Activated T-helper 2 cell treated with anti-CD3 and anti-CD28 coated beads, Interferon-gamma antibody, Interleukin-2, Interleukin-4, amounts not matched to agents 10 μg/mL and 5 μg/mL and 100 μg/mL, durations not matched to agents 14 hours and 24 hours and 36 hours (primary cell): ENCODE measurements at places on chromosomes 7 and 10. TPM values are rescaled to one million over a fixed set of nuclear protein-coding genes. Genes with fewer than 3 reads are reported as not detected.

FAM237B gene
- not detected in 2 replicates for total RNA-seq

NRP1 gene
- total RNA-seq, result 6.1 and 6.6 TPM in 2 replicates

SORCS1 gene
- total RNA-seq, result 0.09 and 0.21 TPM in 2 replicates

COL1A2 gene
- total RNA-seq, result 1.4 and 1.5 TPM in 2 replicates

NCF1 gene
- 0.52 and 0.90 TPM in 2 replicates for total RNA-seq

EN2 gene
- total RNA-seq, result not detected in 2 replicates

YKT6 gene
- 73.1 and 76.4 TPM in 2 replicates for total RNA-seq

LIPM gene
- not detected in 2 replicates for total RNA-seq

DOCK4 gene
- 0.41 and 0.64 TPM in 2 replicates for total RNA-seq

FAM53B gene
- total RNA-seq, result 18.1 and 19.3 TPM in 2 replicates

VSTM4 gene
- 0.53 and 0.57 TPM in 2 replicates for total RNA-seq

ZDHHC16 gene
- 41.4 and 52.9 TPM in 2 replicates for total RNA-seq

PNLIPRP2 gene
- not detected in 2 replicates for total RNA-seq

FZD8 gene
- 1.0 and 1.1 TPM in 2 replicates for total RNA-seq

GRCh38 chr7:151925446-151926335 is 30.6 kb upstream of the GALNTL5 start:
- H3K27ac ChIP-seq, result no peak overlapping the region
- H3K4me1 ChIP-seq, result peaks cover 5% of the 10 kb centered on the region
- no peak for DNase-seq
- no peak overlapping the region for H3K4me3 ChIP-seq
- peaks cover 4% of the 10 kb centered on the region for H3K27me3 ChIP-seq

DNA sequence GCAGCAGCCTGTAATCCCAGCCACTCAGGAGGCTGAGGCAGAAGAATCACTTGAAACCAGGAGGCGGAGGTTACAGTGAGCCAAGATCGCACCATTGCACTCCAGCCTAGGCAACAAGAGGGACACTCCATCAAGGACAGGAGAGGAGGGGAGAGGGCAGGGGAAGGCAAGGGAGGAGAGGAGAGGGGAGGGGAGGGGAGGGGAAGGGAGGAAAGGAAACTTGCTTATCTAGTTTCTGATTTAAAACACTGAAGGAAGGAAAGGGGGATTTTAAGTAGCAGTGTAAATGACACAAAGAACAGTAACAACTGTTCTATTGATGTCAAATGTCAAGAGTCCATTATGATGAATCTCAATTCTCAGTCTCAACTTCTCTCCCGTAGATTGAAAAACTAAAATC is 43.7 kb downstream of the SRPK2 start:
- H3K36me3 ChIP-seq, result no peaks in the 10 kb centered on the region
- DNase-seq, result no peak
- no peaks in the 10 kb centered on the region for H3K27me3 ChIP-seq
- peaks cover 34% of the 10 kb centered on the region for H3K4me1 ChIP-seq

DNA sequence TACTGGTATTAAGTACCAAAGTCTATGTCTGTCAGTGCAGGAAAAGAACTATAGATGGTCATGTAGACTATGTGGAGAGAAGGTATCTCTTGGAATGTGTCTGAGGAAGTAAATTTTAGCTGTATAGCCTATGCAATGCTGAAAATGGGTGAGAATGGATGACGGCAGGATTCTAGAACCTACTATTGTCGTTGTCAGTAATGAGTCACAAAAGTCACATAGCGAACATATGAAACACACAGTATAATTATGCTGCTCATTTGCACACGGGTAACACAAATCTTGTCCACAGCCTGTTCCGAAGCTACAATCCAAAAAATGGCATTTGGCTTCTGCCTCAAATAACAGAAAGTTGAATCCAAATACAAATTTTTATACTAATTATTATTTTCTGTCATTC is 33.6 kb upstream of the KMT2E start:
- no peak for DNase-seq
- H3K36me3 ChIP-seq, result peaks cover 52% of the 10 kb centered on the region
- H3K27me3 ChIP-seq, result no peaks in the 10 kb centered on the region
- H3K4me3 ChIP-seq, result no peak overlapping the region
- H3K4me1 ChIP-seq, result peaks cover 59% of the 10 kb centered on the region

DNA sequence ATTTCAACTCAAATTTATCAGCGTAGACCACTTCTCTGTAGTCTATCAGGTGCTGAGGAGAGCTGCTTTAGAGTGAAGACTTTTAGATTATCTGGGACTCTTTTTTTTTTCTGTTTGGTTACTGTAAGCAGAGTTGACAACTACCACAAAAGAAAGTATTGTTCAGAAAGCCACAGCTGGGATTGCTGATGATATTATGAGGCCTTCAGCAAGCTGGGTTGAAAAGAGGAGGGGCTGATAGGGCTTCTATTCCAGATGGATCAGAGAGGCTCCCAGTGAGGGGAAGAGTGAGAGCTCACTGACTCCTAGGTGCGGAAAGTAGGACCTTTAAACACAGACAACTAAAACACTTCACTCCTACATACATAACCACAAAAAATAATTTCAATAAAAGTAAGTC is 188.5 kb upstream of the FERD3L start:
- H3K27me3 ChIP-seq, result no peaks in the 10 kb centered on the region
- H3K4me3 ChIP-seq, result no peak overlapping the region
- no peaks in the 10 kb centered on the region for H3K36me3 ChIP-seq
- H3K4me1 ChIP-seq, result no peaks in the 10 kb centered on the region
- no peak for DNase-seq

- H3K36me3 ChIP-seq, result no peaks in the 10 kb centered on the region
- no peak overlapping the region for H3K4me3 ChIP-seq
- no peak overlapping the region for H3K27ac ChIP-seq
- no peak for DNase-seq
- H3K27me3 ChIP-seq, result peaks cover 43% of the 10 kb centered on the region
- H3K4me1 ChIP-seq, result peaks cover 2% of the 10 kb centered on the region
These were observed 1.8 kb upstream of the PTPRZ1 start for GRCh38 chr7:121871188-121871587.

DNA sequence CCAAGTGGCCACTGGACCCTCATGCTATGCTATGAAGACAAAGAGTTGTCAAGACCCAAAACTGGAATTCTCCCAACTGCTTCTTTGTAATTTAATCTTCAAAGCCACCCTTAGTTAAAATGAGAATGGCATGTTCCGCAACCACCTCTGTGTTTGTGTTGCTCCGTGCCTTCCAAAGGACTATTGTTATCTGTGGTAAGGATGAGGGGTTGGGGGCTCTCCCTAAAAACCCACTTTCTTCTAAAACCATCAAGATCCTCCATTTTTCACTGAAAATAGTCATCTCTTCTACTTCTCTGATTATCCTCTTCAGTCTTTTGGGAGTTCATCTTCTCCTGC is 222.1 kb upstream of the AOAH start:
- no peak overlapping the region for H3K4me3 ChIP-seq
- H3K27me3 ChIP-seq, result no peaks in the 10 kb centered on the region
- no peak for DNase-seq
- H3K27ac ChIP-seq, result no peak overlapping the region
- H3K4me1 ChIP-seq, result peaks cover 12% of the 10 kb centered on the region

GRCh38 chr7:12929476-12930140 is 242.2 kb downstream of the ARL4A start:
- H3K4me3 ChIP-seq, result no peak overlapping the region
- no peaks in the 10 kb centered on the region for H3K36me3 ChIP-seq
- DNase-seq, result no peak
- H3K27me3 ChIP-seq, result peaks cover 8% of the 10 kb centered on the region

DNA sequence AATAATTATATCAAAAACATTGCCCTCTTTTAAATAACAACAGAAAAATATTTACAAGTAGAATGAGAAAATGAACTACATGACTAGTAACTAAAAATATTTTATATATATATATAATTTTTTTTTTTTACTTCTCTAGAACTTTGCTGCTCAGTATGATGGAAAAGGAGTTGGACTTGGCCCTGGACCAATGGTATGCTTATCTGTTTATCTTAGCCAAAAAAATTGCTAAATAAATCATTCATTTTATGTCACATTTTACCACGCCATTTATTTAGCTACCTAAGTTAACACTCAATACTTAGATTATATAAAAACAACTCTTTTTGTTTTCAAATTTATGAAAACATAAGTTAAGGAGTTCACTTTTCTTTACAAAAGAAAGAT is 6.7 kb downstream of the COL1A2 start:
- no peak for DNase-seq
- H3K36me3 ChIP-seq, result no peaks in the 10 kb centered on the region
- peaks cover 17% of the 10 kb centered on the region for H3K27me3 ChIP-seq
- no peaks in the 10 kb centered on the region for H3K4me1 ChIP-seq
- H3K27ac ChIP-seq, result no peak overlapping the region

GRCh38 chr7:2399848-2400587 is 3.4 kb upstream of the CHST12 start:
- no peaks in the 10 kb centered on the region for H3K36me3 ChIP-seq
- H3K27me3 ChIP-seq, result no peaks in the 10 kb centered on the region
- H3K4me3 ChIP-seq, result peak overlapping the region; percentile 3

GRCh38 chr7:99622596-99622995 is 5.8 kb downstream of the ZSCAN25 start:
- H3K27ac ChIP-seq, result peak overlapping the region; percentile 97
- H3K27me3 ChIP-seq, result no peaks in the 10 kb centered on the region
- H3K4me3 ChIP-seq, result peak overlapping the region; percentile 91
- peaks cover 94% of the 10 kb centered on the region for H3K36me3 ChIP-seq
- no peak for DNase-seq

- H3K4me3 ChIP-seq, result no peak overlapping the region
- H3K36me3 ChIP-seq, result peaks cover 45% of the 10 kb centered on the region
- H3K27ac ChIP-seq, result no peak overlapping the region
- peaks cover 11% of the 10 kb centered on the region for H3K4me1 ChIP-seq
- DNase-seq, result no peak
These were observed 140.0 kb downstream of the GRK5 start for GRCh38 chr10:119347181-119347974.

GRCh38 chr7:149723795-149724495 is 49.4 kb downstream of the ZNF467 start:
- no peak overlapping the region for H3K27ac ChIP-seq
- no peak for DNase-seq
- no peaks in the 10 kb centered on the region for H3K36me3 ChIP-seq
- H3K27me3 ChIP-seq, result no peaks in the 10 kb centered on the region
- H3K4me3 ChIP-seq, result no peak overlapping the region

- no peak overlapping the region for H3K27ac ChIP-seq
- peaks cover 2% of the 10 kb centered on the region for H3K27me3 ChIP-seq
These were observed 92.2 kb downstream of the C10orf105 start for GRCh38 chr10:71627230-71627939.

DNA sequence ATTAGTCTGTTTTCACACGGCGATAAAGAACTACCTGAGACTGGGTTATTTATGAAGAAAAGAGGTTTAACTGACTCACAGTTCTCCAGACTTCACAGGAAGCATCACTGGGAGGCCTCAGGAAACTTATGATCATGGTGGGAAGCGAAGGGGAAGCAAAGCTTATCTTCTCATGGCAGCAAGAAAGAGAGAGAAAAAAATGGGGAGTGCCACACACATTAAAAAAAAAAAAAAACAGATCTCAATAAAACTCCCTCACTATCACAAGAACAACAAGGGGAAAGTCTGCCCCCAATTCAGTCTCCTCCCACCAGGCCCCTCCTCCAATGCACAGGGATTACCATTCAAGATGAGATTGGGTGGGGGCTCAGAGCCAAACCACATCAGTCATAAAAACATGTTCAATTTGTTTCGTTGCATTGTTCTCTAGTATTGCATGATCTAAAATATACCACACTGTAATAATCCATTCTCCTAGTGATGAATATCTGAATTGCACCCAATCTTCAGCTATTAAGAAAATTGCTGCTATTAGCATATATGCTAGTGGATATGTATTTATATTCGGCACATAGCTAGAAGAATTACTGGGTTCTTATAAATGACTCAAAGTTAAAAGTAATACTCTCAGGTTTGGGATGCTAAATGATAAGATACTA is 328.9 kb upstream of the KCND2 start:
- no peaks in the 10 kb centered on the region for H3K36me3 ChIP-seq
- no peaks in the 10 kb centered on the region for H3K4me1 ChIP-seq
- DNase-seq, result no peak

GRCh38 chr7:34772296-34772938 is 114.4 kb downstream of the NPSR1 start:
- no peaks in the 10 kb centered on the region for H3K36me3 ChIP-seq
- no peaks in the 10 kb centered on the region for H3K4me1 ChIP-seq
- no peak overlapping the region for H3K4me3 ChIP-seq
- H3K27me3 ChIP-seq, result no peaks in the 10 kb centered on the region
- no peak for DNase-seq

GRCh38 chr10:93680412-93681047 is 21.9 kb downstream of the FRA10AC1 start:
- H3K27ac ChIP-seq, result no peak overlapping the region
- DNase-seq, result no peak
- H3K4me3 ChIP-seq, result no peak overlapping the region

- no peaks in the 10 kb centered on the region for H3K36me3 ChIP-seq
- no peak overlapping the region for H3K27ac ChIP-seq
- H3K4me3 ChIP-seq, result no peak overlapping the region
- peaks cover 16% of the 10 kb centered on the region for H3K27me3 ChIP-seq
- DNase-seq, result no peak
These were observed 38.1 kb upstream of the GRM8 start for GRCh38 chr7:127290801-127291361.

DNA sequence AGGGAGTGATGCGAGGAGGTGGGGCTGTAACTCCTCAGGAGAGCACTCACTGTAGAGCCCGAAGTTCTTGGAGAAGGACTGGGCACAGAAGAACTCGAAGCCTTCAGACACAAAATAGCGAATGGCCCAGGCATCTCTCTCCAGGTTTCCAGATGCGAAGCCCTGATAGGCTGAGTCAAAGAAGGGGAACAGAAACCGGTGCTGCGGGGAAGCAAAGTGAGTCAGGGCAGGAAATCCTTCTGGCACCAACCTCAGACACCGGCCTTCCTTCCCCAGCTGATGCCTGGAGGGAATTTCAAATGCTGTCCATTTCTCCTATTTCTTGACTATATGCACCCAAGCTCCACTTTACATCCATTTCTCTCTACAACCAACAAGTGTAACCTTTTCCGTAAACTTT is 26.8 kb downstream of the GOT1 start:
- peaks cover 32% of the 10 kb centered on the region for H3K36me3 ChIP-seq
- no peak overlapping the region for H3K4me3 ChIP-seq
- no peaks in the 10 kb centered on the region for H3K27me3 ChIP-seq
- no peak overlapping the region for H3K27ac ChIP-seq

GRCh38 chr10:91681361-91682276 is 48.7 kb upstream of the PPP1R3C start:
- H3K27ac ChIP-seq, result no peak overlapping the region
- peaks cover 11% of the 10 kb centered on the region for H3K27me3 ChIP-seq
- no peaks in the 10 kb centered on the region for H3K4me1 ChIP-seq
- no peak for DNase-seq

GRCh38 chr7:70132226-70132851 is 534.1 kb downstream of the AUTS2 start:
- no peaks in the 10 kb centered on the region for H3K27me3 ChIP-seq
- H3K4me1 ChIP-seq, result no peaks in the 10 kb centered on the region
- DNase-seq, result no peak
- H3K27ac ChIP-seq, result no peak overlapping the region
- no peaks in the 10 kb centered on the region for H3K36me3 ChIP-seq

DNA sequence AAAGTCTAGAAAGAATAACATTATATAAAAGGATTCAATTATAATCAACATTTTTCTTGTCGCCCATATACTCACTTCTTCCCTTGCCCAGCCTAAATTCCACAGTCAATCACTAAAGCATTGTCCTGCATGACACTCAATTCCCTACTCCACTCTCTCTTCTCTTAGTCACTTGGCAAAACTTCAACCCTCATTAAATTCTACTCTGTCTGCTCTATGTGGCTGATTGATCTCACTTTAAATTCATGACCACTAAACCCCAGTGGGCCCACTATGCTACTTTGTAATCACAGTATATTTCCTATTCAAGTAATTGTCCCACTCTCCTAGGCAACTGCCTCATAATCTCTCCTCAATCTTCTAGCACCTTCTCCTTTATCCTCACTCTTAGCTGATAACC is 54.1 kb downstream of the MTERF1 start:
- no peaks in the 10 kb centered on the region for H3K4me1 ChIP-seq
- no peaks in the 10 kb centered on the region for H3K36me3 ChIP-seq
- no peaks in the 10 kb centered on the region for H3K27me3 ChIP-seq
- H3K4me3 ChIP-seq, result no peak overlapping the region
- no peak for DNase-seq
